ENCODE measurements at places on chromosomes 13 and 19. TPM values are rescaled to one million over a fixed set of nuclear protein-coding genes. Genes with fewer than 3 reads are reported as not detected.

TLE2 gene
- 95.9 TPM for total RNA-seq

FXYD1 gene
- total RNA-seq: 154 TPM

PPM1N gene
- total RNA-seq: 2.9 TPM

SBSN gene
- 0.15 TPM for total RNA-seq

EBPL gene
- total RNA-seq: 79.8 TPM

GRIN2D gene
- total RNA-seq: 2.7 TPM

TMC4 gene
- 0.74 TPM for total RNA-seq

ZNF541 gene
- total RNA-seq: not detected

LRG1 gene
- total RNA-seq: 0.66 TPM

IGFL3 gene
- total RNA-seq: not detected

MAP4K1 gene
- 2.4 TPM for total RNA-seq

PRODH2 gene
- not detected for total RNA-seq

MCEMP1 gene
- total RNA-seq: not detected

CFAP97D2 gene
- total RNA-seq: not detected

APLP1 gene
- 134 TPM for total RNA-seq

FFAR2 gene
- not detected for total RNA-seq

STOML3 gene
- not detected for total RNA-seq

SLC8A2 gene
- total RNA-seq: 4.6 TPM

SLC10A2 gene
- total RNA-seq: not detected

KBTBD6 gene
- total RNA-seq: 8.6 TPM

NLRP4 gene
- not detected for total RNA-seq

LGI4 gene
- total RNA-seq: 42.0 TPM

ZNF728 gene
- not detected for total RNA-seq

GPC6 gene
- 31.4 TPM for total RNA-seq

SBK3 gene
- 0.88 TPM for total RNA-seq

TNNI3 gene
- 78.6 TPM for total RNA-seq

CCNE1 gene
- 15.9 TPM for total RNA-seq

ZNF729 gene
- total RNA-seq: not detected

CAPN12 gene
- 1.6 TPM for total RNA-seq
